Activated B cell treated with CpG ODN at 0.5 μM for 24 hours (primary cell): ENCODE measurements at places on chromosomes 2 and 18. TPM values are rescaled to one million over a fixed set of nuclear protein-coding genes. Genes with fewer than 3 reads are reported as not detected.

DNA sequence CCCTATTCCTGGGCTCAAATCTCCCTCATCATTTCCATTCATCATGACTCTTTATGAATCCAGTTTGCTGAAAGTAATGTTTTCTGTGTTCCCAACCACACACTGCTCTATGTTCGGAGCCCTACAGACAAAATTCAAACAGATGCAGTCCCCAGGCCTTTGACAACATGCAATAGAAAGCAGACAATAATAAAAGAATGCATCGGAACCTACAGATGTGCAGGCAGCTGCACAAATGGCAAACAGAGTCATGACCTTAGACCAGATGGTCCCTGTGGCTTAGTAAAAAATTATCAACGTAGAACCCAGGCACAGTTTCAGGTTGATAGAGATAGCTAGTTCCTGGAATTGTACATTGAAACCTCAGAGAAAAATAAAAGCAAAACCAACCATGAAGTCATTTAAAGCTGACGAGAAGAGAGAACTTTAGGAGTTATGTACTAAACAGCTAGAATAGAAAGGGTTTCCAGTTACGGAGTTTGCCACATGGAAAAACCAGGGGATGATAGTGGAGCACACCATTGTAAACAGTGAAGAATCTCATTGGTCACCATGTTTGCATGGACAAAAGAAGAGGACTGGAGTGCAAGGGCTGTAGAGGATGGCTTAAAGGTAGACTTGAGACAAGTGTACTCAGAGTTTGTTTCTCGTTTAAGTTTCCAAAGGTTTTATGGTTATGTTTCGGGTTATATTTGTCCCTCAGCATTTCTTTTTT is 23.2 kb upstream of the ACVR1 start:
- DNase-seq = no peak

VWA3B gene
- not detected in 2 replicates for total RNA-seq

- no peak for DNase-seq
Measured at GRCh38 chr2:69581774-69582581, 61.6 kb downstream of the AAK1 start.

- no peak for DNase-seq
Measured at GRCh38 chr2:16413285-16413684, 252.3 kb downstream of the CYRIA start.

CXCR4 gene
- 200 and 213 TPM in 2 replicates for total RNA-seq

DNA sequence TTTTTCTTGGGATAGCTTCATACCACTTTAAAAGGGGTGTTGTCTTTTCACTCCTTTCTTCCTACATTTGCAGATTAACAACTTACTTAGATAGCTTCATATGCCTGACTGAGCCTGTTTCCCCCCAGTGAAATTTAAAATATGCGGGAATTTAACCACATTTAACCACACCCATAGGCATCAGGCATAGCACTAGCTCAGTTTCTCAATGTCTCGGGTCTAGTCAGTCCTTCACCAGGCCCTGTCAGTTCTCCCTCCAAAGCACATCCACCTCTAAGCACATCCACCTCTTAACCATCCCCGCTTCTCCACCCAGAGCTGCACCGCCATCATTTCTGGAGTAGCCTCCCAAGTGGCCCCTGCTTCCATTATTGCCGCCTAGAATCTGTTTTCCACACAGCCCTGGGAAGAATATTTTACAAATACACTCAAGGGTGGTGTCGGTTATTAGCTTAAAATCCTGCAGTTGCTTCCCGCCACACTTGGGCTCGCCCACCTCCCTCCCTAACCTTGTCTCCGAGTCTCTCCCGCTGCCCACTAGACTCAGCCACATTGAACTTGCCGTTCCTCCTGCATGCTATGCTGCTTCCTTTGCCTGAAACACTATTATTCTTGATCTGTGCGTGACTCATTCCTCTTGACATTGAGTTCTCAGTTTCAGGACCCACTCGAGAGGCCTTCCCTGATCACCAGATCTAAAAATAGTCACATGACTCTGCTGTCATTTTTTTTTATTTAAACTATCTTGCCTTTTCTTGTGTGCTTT is 68.3 kb downstream of the SPTBN1 start:
- DNase-seq = no peak

DNA sequence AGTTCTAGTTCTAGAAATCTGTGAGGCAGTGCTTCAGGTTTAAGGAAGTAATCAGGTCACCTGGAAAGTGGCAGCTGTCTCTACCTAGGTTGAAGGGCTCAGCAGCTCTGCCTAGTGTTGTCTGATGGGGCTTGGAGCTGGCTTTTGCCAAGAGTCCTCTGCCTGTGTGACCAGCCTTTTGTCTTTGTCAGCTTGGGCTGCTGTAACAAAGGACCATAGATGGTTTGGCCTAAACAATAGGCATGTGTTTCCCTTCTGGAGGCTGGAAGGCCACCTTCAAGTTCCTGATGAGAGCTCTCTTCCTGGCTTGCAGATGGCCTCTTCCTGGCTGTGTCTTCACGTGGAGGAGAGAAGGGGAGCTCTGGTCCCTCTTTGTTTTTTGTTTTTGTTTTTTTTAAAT is 13.3 kb downstream of the UBE2F start:
- DNase-seq = no peak

DNA sequence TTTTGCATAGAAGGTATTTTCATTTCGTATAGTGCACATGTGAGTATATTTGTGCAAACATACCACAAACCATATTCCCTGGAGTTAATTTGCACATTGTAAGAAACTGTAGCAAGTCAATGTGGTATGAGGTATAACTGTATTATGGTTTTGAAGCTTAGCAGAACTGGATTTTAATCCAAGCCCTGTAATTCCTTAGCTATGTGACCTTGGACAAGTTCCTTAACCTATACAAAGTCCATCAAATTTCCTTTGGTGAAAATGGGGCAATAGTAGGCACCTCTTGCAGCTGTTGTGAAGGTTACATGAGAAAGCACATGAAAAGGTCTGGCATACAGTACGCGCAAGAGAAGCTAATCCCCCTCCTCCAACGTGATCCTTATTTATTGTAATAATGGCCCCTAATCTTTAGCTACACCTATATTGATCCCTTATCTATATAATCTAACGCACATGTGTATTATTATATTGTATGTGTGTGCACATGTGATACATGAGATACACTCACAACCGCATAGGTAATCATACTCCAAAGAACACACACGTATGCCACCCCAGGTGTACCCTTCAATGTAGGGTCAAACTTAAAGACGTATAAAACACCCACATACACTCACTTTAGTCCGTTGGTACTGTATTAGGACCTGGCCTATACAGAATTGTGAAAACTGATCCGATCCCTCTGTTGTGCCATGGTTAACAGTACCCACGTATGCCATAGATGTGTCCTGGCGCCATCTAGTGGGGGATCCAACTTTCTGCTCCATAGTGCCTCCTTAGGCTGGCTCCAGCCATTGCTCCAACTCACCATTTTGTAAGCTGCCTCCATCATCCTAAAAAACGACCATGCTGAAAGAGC is 402.9 kb upstream of the SLC14A2 start:
- peak; percentile 66 for DNase-seq

DNA sequence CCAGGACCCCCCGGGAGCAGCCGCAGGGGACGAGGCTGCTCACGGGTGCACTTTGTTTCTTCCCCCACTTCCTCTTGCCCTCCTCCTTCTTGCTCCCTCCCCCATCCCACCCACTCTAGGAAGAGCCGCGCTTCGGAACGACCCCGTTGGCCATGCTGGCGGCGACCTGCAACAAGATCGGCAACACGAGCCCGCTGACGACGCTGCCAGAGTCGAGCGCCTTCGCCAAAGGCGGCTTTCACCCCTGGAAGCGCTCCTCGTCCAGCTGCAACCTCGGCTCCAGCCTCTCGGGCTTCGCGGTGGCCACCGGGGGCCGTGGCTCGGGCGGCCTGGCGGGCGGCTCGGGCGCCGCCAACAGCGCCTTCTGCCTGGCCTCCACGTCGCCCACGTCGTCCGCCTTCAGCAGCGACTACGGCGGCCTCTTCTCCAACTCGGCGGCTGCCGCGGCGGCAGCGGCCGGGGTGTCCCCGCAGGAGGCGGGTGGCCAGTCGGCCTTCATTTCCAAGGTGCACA is 1.3 kb downstream of the SP9 start:
- DNase-seq = peak; percentile 42

- no peak for DNase-seq
Measured at GRCh38 chr18:32056613-32057358, 34.9 kb upstream of the RNF138 start.

GRCh38 chr2:20423847-20424246 is 23.0 kb upstream of the RHOB start:
- DNase-seq = no peak

COLEC12 gene
- total RNA-seq = 0.05 TPM in 1 of 2 replicates, not detected in the other

DNA sequence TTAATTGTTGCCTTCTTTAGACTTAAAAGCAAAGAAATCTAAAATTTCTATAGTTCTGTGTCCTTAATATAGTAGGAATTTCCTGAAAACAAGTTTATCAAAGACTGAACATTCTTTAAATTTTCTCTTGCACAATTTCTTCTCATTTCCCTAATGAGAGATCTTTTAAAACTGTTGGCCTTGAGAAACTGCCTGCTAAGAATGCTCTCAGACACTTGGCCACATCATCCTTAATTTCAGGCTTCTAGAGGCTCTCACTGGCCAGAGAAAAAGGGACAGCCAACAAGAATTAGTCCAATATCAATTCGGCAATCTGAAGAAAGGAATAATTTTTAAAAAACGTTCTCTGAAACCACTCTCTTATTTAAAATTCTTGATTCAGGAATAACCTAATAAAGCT is 167.0 kb upstream of the CREB1 start:
- DNase-seq = no peak

- no peak for DNase-seq
Measured at GRCh38 chr2:151241224-151241623, 20.4 kb downstream of the RBM43 start.

GRCh38 chr2:26488463-26489212 is 10.7 kb upstream of the OTOF start:
- no peak for DNase-seq

C1QL2 gene
- not detected in 2 replicates for total RNA-seq

DNA sequence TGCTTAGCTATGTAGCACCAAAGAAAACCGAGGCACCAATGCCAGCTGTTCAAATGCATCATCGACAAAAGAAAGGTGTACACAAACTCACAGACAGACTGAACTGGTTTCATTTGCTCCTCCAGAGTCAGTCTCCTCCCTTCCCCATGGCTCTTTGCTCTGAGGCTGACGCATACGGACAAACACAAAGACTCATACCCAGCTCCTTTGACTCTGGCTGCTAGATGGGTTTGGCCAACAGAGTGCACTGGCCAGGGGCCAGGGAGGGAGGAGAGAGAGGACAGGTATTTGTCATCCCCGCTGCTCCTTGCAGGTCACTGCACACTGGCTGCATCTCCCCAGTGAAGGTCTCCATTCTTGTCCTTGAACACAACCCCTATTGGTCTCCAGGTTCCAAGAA is 40.7 kb downstream of the DNER start:
- no peak for DNase-seq

POTEJ gene
- total RNA-seq = not detected in 2 replicates

DNA sequence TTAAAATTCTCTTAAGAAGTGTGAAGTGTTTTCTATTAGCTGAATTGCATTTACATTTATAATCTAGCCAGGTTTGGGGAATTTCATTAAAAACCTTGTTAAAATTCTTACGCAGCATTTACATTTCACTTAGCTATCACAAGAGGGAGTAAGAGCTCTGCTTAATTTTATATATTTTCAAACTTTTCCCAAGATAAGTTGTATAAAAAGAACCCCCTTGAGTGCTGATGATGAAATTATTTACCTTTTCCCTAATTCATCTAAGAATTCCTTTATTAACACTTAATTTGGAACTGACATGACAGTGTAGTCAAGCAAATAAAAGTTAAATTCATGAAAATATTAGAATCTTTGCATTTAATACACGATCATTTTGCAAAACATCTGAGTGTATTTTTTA is 54.2 kb upstream of the ZSWIM2 start:
- DNase-seq = no peak

GRP gene
- not detected in 2 replicates for total RNA-seq

TRABD2A gene
- 3.4 and 4.5 TPM in 2 replicates for total RNA-seq

- peak; percentile 24 for DNase-seq
Measured at GRCh38 chr18:5890331-5891183, 4.8 kb downstream of the TMEM200C start.

GRCh38 chr2:10103179-10103578 is 19.4 kb upstream of the RRM2 start:
- no peak for DNase-seq

- no peak for DNase-seq
Measured at GRCh38 chr2:47751856-47752414, 31.0 kb upstream of the MSH6 start.

DNA sequence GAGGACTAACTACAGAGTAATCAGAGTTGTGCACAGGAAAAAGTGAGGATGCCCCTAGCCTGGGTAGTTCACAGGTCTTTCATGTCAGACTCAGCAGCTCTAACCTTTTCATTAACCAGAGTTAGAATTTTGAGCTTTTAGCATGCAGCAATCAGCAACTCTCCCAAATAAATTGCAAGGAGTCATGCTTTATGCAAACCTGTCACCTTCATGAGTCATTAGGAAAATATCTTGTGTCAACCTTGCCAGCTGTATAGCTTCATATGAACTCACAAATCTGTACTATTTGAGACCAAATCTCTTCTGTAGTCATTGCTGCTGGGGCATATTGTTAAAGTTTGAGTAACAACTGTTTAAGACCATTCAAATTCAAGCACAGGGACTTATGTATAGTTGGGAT is 382.3 kb upstream of the NT5C1B start:
- DNase-seq = no peak

- no peak for DNase-seq
Measured at GRCh38 chr2:237491515-237492118, 4.6 kb downstream of the MLPH start.

GRCh38 chr2:18531194-18531593 is 29.3 kb downstream of the RDH14 start:
- no peak for DNase-seq

DNA sequence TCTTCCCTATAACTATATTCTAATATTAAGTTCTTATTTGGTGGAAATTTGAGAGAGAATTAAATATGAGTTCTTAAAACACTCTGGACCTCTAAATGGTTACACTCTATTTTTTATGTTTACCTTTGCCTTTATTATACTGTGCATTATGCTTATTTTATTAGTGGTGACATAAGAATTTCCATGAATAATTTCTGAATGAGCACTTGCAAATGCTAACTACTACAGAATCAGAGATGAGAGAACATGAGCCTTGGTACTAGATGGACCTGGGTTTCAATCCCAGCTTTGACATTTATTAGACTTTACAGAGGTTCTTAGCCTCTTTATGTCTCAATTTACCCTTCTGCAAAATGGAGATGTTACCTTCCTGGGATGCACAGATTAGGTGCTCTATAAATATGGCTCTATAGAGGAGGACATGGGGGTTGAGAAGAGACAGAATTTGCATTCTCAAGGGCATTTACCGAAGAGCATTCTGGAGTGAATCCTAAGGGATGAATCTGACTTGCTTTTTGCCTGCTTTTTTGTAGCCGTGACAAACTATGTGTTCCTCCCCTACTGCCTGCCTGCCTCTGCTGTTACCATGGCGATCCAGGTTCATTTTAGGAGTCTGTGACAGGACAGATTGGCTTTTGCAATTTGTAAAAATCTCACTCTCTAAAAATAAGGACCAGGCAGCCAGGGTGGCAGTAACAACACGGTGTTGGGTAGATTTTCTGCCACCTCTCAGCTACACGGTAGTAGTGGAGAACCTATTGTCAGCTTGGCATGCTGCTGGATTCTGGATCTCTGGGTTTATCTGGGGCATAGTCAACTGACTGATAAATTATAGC is 20.7 kb upstream of the CNRIP1 start:
- DNase-seq = no peak
